ENCODE measurements at places on chromosomes 6 and 20.

GRCh38 chr6:49790341-49790740 is 3.3 kb upstream of the PGK2 start:
- DNase-seq = no peak

- DNase-seq = no peak
These were observed 20.5 kb downstream of the JPH2 start for GRCh38 chr20:44166477-44166876.

DNA sequence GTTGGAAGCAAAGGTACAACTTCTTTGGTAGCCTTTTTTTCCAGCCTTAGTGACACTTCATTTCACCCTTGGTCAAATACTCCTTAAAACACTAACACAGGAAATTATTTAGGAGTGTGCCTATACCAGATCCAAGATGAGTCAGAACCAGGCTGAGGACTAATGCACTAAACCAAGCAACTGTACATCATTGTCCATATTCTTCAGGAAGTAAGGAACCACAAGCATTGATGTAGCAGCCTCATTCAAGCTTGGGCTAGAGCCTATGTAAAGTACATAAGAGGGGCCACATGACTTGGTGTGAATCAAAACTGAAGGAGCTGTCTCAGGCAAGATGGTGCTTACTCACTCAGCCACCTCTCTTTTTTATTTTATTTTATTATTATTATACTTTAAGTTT is 20.7 kb upstream of the ADGB start:
- no peak for DNase-seq

- DNase-seq = no peak
These were observed 51.8 kb upstream of the GPR31 start for GRCh38 chr6:167209577-167209975.

GRCh38 chr6:78476561-78476960 is 390.8 kb upstream of the IRAK1BP1 start:
- DNase-seq = no peak

DNA sequence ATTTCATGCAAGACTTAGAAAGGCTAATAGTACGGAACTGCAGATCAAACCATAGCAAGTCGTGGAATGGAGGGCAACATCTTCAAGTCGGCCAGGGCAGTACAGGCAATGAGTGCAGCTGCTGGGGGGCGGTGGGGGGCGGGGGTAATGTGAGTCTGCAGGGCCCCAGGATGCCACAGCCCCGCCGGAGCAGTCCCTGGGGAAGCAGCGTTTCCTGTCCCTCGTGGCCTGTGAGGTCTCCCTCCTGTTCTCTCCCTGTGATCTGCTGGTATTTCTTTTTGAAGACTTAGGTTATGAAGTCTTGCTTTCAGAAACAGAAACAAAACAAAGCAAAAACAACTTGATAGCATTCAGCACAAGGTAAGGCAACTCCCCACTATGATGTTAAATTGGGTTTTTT is 351.9 kb downstream of the FOXA2 start:
- DNase-seq = no peak

GRCh38 chr6:157806131-157806855 is 16.8 kb upstream of the SNX9 start:
- DNase-seq = no peak

DNA sequence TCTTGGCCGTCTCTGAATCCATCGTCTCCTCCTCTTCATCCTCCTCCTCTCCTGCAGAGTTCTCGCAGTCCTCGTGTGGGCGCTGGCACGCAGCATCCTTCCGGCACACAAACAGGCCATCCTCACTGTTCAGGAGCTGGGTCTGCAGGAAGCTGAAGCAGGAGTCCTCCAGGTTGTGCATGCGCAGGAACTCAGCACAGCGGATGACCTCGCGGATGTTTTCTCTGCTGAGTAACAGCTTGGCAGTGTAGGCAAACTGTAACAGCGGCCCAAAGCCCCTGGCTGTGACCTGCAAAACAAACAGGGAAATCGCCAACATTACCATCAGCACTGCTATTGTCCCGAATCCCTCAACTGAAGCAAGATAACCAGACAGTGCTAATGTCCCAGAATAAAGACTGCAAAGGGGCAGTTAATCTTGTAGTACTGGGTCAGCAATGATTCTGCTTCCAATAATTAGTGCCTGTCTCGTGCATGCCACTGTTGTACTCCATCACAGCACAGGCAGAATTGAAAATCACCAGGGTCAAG is 57.4 kb downstream of the GJA10 start:
- no peak for DNase-seq

- DNase-seq = no peak
These were observed 64.9 kb downstream of the C6orf58 start for GRCh38 chr6:127641905-127642304.

GRCh38 chr20:1134355-1134754 is 16.0 kb downstream of the PSMF1 start:
- no peak for DNase-seq

- no peak for DNase-seq
These were observed 149.3 kb downstream of the TAF4 start for GRCh38 chr20:61916318-61916891.

GRCh38 chr6:106099235-106099537 is 13.1 kb downstream of the PRDM1 start:
- DNase-seq = no peak

GRCh38 chr6:48073976-48074767 is 36.8 kb downstream of the PTCHD4 start:
- DNase-seq = no peak

- no peak for DNase-seq
These were observed 106.6 kb downstream of the TRIM27 start for GRCh38 chr6:28816909-28817807.

DNA sequence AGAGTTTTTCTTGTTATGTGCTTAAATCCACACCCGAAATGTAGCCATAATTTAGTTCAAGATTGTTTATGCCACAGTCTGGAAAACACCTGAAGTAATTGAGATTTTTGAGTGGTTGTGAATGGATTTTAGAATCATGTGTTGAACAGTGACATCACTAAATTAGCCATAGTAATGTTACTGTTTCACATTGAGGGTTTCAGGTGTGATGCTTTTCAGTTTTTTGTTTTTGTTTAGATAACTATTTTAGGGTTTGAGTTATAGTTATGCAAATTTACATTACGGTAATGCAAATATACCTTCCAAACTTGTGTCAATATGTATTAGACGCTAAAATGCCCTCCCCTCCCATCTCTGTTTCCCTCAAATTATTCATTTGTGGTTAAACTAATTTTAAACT is 22.9 kb downstream of the QKI start:
- no peak for DNase-seq

GRCh38 chr6:158607411-158608170 is 37.0 kb downstream of the DYNLT1 start:
- no peak for DNase-seq

DNA sequence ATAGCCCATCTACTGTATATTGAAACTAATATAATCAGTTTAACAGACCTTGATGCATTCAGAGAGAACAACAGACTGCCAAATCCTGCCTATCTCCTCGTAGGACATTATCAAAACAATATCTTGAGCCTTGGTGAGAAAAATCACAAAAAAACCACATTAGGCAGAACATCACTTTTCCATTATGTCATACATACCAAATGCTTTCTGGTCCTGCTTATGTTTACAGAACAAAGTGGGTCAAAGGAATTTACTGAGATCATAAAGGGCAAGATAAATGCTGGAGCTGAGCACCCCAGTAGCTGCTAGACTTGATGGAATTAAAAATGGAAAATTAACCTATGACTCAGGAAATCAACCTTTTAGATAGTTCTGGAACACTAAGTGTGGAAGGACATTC is 195.3 kb upstream of the KCNK16 start:
- DNase-seq = no peak

DNA sequence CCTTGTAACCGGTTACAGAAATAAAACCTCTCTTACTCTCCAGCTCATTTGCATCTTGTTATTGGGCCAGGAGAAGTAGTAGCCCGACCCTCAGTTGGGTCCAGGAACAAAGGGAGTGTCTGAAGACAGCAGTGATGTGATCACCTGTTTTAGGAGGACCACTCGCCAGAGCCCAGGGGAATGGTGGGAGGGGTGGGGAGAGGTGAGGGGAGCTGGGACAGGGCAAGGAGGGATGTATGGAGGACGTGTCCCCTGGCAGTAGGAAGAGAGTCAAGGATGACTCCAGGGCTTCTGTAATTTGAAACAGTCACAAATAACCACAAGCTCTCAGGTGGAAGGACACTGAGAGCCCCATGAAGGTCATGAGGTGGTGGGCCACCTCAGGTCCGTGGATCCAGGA is 1.4 kb upstream of the PCMTD2 start:
- no peak for DNase-seq

- no peak for DNase-seq
These were observed 406.4 kb downstream of the QKI start for GRCh38 chr6:163820745-163821458.

GRCh38 chr6:137227871-137228302 is 8.7 kb upstream of the IFNGR1 start:
- DNase-seq = no peak

GRCh38 chr6:21952367-21952766 is 344.5 kb downstream of the PRL start:
- DNase-seq = no peak

DNA sequence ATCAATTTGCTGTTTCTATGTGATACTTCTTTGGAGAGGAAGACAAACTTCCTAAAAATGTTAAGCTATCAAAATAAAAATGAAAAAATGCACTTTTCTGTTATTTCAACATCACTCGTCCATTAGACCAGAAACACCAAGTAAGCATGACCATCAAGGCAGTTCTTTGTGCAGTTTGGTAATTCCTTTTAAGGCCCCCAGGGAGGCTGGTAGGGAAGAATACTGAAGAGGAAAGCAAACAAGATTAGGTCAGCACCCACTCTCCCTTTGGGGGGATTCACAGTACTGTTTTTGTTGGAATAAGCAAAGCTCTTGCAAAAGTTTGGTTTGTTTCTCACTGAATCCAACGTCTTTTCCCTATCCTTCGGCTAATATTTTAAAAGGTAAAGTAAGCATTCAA is 206.8 kb upstream of the SLC35B3 start:
- no peak for DNase-seq

DNA sequence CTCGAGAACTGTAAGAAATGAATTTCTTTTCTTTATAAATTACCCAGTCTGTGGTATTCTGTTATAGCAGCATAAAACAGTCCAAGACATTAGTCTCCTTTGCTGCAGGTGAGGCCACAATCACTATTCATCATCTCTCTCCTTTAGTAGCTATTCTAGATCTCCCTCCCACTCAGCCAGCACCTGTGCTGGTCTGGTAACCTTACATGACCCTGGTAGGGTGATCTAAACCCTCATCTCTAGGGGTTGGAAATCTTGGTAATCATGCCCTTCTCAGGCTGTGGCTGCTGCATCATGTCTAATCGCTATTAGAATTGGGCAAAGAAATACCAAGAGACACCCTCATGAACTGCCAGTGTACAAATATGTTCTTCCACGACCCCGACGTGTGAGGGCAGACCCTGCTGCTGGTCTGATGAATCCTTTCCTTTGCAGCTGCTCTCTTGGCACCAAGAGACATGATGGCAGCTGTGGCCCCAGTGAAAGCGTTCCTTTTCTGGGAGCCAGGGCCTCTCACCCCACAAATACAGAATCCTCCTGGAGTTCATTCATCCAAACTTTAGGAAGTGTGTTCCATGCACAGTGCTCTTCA is 23.0 kb upstream of the IGF2R start:
- no peak for DNase-seq

DNA sequence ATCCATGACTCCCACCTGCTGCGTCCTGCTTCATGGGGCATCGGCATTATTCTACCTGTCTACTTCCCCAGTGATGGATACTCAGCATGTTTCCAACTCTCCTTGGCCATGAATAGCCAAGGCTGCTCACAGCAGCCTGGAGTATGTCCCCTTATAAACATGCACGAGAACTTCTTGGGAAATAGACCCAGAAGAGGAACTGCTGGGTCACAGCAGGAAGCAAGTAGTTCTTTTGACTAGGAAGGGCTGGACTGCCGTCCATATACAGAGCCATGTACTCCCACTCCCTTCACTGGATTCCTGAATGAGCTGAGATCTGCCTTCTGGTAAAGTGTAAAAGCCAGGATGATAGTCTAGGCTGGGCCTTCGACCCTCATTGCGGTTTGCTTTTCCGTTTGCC is 106.3 kb upstream of the KCNK16 start:
- no peak for DNase-seq

- no peak for DNase-seq
These were observed 44.9 kb upstream of the JAG1 start for GRCh38 chr20:10718661-10719060.

DNA sequence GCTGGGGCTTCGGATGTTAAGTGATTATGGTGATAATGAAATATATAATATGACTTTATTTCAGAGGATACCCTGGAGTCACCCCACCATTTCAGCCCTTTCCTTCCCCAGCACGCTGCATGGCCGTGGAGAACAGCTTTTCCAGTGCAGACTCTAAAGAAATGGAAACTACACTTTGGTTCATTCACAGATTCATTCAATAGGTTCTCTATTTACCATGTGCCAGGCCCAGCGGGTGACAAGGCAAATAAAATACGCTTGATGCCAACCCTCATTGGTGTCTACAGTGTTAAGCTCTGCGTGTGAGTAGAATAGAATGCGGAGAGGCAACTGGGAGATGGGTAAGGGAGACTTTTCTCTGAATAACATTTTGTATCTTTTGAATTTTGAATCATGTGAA is 89.7 kb downstream of the TCP11 start:
- no peak for DNase-seq

DNA sequence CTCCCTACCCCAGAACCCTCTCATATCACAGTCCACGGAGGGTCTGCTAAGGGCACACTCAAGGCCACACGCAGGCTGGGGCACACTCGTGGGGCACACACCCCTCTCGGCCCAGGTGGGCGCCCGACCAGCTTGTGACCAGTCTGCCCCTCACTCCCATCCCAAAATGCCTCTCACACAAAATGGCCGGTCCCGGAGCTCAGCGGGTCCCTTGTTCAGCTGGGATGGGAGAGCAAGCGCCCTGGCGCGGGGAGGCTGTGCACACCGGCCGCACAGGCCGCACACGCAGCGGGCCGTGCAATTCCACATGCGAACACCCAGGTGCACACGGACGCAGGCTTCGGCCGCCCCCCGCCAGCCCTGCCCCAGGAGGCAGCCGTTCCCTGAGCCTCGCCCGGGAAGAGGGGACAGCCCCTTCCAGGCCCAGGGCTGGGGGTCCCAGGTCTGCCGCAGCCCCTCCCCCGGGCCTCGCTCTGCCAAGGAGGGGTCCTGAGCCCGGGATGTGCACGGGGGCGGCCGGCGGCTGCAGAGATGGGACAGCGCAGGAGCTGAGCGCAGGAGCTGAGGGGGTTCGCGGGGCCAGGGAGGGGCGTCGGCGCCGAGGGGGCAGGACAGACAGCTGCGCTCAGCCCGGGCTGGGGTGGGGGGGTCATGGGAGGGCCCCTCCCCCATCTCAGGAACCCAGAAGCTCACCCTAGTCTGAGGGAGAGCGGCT is 1.3 kb downstream of the KCNQ2 start:
- no peak for DNase-seq

Data from skeletal muscle cell (primary cell).